Fibroblast of skin of right quadriceps (primary cell): ENCODE measurements at places on chromosomes 13 and 19.
A peak's percentile ranks its signal among the peaks of the same experiment; 100 is the strongest.

GRCh38 chr19:42125536-42125935 is 6.7 kb downstream of the POU2F2 start:
- no peak for DNase-seq

DNA sequence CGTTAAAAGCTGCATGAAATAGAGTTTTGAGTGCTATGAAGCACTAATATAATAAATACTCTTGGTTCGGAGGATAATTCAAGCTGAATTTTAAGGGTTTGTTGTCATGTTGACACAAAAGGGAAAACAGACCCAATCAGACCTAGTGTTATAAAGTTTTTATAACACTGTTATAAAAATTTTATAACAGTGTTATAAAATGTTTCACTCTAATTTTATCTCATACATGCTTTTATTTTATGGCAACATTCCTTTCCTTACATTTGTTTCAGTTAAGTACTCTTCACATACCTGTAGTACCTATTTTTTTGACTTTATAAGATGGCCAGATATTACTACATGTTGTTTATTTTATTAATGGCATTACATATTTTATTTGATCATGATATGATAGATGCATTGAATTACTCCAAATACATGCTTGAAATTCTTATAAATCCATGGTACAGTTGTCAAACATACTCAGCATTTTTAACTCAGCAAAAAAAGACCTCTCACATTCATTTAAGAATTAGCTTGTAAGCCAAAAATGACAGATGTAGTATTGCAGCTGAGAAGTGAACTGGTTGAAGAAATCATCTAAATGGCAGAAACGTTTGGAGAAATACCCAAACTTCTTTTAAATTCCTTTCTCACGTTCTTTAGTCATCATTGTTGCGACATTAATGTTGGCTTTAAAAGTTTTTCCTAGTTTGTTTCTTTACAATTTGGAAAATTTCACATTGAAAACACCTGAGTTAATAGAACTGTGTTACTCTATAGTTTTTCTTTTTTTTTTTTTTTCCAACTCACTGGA is 104.5 kb downstream of the PIBF1 start:
- DNase-seq, result peak; percentile 35

DNA sequence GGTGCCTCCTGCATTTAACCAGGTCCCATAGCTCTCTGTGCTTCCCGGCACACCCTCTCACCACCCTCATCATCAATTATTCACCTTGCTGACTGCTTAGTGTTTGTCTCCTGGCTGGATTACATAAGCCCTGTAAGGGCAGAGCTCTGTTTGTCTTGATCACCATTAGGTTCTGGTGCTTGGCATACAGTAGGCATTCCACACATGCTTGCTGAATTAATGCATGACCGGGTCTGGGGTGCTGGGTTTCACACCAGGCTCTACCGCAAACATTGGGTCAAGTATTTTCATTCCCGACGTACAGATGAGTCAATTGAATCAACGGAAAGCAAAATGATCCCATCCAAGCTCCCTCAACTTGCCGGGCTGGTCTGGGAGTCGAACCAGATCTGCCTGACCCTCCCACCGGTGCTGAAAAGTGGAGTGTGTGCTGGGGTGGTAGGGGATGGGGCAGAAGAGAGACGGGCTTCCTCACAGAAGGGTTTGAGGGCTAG is 28.5 kb downstream of the VAV1 start:
- DNase-seq, result peak; percentile 41

GRCh38 chr13:75329723-75330122 is 152.2 kb downstream of the TBC1D4 start:
- no peak for DNase-seq

GRCh38 chr13:91722267-91722884 is 324.0 kb downstream of the GPC5 start:
- peak; percentile 34 for DNase-seq

DNA sequence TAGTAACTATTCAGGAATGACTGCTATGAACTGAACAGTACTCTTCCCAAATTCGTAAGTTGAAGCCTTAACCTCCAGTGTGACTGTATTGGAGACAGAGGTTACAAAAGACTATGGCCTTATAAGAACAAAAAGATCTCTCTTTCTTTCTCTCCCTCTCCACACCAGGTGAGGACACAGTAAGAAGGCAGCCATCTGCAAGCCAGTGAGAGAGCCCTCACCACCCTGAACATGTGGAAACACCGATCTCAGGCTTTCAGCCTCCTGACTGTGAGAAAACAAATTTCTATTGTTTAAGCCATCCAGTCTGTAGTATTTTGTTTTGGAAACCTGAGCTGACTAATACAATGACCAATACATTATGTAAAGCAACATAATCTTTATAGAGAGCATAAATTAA is 888.9 kb downstream of the SLITRK1 start:
- no peak for DNase-seq

DNA sequence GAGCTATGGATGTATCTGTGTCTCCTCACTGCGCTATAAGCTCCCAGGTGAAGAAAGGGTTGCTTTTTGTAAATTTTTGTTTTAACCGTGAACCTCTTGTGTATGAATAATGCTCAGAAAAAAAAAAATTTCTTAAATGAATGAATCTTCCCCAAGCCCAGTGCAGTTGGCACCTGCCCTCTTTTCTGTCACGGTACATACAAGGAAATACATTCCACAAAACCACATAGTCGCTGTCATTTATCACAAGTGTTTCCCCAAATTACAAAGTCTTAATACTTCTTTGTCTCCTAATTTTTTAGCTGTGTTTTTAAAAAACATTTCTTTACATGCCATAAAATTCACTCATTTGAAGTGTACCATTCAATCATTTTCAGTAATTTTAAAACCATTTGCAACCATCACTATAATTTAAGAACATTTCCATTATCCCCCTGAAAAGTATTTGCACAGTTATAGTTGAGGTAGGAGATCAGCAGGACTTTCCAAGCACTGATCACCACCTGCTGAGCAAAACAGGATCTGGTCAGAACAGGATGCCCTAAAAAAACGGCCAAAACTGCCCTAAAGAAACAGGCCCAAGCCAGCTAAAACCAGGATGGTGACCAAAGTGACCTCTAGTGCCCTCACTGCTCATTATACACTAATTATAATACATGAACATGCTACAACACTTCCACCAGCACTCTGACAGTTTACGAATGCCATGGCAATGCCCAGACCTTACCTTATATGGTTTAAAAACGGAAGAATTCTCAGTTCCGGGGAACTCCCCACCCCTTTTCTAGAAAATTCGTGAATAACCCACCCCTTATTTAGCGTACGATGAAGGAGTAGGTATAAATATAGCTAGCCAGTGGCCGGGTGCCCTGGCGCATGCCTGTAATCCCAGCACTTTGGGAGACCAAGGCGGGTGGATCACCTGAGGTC is 1.3 kb upstream of the TEX30 start:
- no peak for DNase-seq

- peak; percentile 39 for DNase-seq
Measured at GRCh38 chr13:19984430-19985218, 26.1 kb downstream of the ZMYM2 start.

DNA sequence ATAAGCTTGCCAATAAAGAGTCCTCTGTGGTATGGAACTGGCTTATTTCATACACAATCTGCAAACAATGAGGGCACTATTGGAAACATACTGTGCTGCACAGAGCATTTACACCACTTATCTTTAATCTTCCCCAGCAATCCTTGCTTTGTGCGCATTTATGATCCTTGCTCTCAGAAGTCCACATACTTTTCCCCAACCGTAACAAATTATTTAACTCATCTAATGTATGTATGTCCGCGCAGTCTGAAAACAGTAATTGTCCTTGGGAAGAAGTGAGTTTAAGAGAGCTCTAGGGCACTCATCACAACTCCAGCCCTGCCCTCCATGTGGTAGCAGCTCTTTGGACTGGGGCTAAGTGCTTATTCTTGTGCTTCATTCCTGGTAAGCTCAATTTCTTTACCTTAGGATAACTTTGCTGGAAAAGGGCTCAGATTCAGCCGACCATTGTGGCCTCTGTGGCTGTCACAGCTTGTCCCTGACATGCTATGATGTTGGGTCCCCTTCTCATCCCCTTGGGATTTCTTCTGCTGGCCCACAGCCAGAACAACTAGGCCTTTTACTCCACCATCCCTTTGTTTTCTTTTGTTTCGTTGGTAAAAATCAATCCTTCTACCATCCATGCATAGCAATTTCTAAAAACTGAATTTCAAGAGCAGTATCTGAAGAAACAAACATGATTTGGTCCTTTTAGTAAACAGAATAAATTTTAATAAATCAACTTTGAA is 152.7 kb downstream of the TNFRSF19 start:
- DNase-seq, result no peak
